ENCODE measurements at places on chromosomes 7 and 10.

DNA sequence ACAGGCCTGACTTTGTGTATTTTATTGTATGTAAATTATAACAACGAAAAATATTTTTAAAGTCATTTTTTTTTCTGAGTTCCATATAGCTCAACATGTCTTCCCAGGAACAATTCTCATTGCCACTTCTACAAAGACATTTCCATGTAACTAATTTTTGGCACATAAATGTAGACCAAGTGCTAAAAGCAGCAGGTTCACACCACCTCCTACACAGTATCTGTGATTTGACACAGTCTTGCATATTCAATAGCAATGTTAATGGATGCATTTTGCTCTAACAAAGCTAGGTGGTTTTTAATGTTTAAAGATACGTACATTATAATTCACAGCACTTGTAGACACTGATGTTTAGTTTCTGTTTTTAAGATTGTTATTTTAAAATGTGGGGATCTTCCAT, 346.5 kb downstream of the GPAM start:
- no peak for DNase-seq

- DNase-seq: no peak
Observed at GRCh38 chr7:31105256-31105950, 53.3 kb downstream of the ADCYAP1R1 start.

- peak; percentile 28 for DNase-seq
Observed at GRCh38 chr7:149598721-149599308, 101.2 kb upstream of the ZNF746 start.

DNA sequence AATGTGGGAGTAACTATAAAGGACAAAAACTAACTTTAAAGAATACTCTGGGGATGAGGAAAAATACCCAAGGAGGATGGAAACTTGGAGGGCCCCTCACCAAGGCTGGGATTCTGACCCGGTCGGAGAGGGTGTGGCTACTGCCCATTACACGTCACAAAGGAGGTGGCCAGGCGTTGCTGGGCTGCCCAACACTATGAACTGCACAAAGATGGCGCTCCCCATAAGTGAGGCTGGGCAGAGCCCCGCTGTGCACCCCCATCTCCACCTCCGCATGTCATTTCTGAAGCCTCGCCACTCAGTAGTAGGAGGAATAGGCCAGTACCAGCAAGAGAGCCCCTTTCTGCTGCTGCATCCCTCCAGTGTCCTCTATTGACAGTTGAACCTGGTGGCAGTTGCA, 290.1 kb upstream of the ZNF32 start:
- DNase-seq: no peak

DNA sequence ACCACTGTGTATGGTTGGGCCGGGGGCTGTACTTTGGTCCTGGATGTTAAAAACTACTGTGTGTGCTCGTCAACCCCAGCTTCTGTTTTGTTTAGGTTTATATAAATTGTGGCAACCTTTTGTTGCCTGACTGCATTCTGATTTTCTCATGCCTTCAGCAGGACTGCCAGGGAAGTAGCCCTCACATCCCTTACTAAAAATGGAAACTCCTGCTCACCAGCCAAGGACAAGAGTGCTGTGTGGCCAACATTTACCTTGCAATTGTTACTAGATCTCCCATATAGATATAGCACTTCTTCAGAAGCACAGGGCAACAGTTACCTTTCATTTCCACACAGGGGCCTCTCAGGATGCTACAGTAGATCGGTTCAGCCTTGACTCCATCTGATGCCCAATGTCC, 174.4 kb downstream of the TAX1BP1 start:
- DNase-seq: no peak

DNA sequence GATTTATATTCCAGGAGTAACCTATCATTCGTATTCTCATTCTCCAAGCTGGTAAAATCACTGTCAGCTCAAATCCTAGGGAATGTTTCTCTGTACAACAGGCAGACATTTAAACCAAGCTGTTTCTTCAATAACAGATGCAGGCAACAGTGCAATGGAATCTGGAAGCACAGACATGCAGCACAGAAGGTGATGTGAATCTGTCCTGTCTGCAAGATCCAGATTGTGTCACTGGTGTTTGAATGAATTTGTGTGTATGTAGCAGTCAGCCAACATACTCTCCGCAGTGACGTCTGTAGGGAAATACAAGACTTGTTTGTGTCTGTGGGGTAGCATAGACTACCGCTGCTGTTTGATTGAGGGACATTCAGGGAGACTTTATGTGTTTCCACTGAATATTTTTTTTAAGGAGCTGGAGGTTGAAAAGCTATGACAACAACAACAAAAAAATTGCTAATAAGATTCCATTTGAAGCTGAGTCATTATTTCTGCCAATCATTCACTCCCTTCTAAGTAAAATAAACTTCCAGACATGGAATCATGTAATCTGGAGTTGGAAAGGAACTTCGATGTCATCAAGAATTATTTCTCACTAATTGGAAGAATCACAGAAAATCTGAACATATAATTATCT, 122.9 kb upstream of the MYO3A start:
- DNase-seq: no peak

DNA sequence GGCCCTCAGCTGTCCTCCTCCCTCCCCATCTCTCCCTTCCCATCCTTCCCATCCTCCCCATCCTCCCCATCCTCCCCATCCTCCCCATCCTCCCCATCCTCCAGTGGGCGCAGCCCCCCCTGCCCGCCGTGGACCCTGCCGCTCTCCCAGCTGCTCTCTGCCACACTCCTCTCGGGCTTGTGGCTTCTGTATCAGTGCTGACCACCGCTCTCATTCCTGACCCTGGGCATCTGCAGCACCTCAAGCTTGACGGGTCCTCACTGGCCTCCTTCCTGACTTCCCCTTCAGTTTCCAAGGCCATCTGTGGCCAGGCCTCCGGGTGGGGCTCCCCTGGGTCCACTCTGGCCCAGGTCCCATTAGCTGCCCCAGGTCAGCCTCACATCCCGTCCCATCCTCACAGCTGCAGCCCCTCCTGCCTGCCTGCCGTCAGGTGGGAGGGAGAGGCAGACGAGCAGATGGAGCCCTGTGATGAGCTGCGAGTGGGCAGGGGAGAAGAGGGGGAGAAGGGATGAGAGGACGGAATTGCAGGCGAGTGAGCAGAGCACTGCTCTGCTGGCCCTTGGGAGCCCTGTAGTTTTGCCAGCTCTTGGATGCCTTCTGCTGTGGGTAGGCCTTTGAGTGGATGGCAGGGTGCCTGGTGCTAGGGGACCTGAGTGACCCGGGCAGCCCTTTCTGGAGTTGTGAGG, 35.7 kb downstream of the LHPP start:
- DNase-seq: no peak

GRCh38 chr10:14405076-14406065, 74.6 kb upstream of the FRMD4A start:
- no peak for DNase-seq

- no peak for DNase-seq
Observed at GRCh38 chr10:130459851-130460490, 323.8 kb downstream of the GLRX3 start.

DNA sequence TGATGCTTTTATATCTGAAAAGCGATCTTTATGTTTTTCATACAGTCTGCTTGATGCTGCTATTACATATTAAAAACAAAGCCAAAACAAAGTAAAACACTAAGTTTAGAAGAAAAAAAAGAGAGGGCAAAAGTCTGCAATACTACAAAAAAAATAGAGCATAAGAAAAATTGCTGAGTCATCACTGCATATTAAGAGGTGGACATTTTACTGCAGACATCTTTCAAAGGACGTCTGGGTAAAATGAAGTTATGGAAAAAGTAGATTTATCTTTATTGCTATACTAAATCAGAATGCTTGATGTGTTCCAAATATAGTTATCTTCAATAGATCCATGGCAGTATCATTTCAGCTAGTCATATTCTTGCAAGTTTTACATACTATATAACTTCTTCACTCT, 172.0 kb downstream of the MAGI2 start:
- no peak for DNase-seq

GRCh38 chr7:133937786-133938185, 189.4 kb upstream of the LRGUK start:
- DNase-seq: no peak

- no peak for DNase-seq
Observed at GRCh38 chr7:97573065-97573464, 158.8 kb upstream of the TAC1 start.

DNA sequence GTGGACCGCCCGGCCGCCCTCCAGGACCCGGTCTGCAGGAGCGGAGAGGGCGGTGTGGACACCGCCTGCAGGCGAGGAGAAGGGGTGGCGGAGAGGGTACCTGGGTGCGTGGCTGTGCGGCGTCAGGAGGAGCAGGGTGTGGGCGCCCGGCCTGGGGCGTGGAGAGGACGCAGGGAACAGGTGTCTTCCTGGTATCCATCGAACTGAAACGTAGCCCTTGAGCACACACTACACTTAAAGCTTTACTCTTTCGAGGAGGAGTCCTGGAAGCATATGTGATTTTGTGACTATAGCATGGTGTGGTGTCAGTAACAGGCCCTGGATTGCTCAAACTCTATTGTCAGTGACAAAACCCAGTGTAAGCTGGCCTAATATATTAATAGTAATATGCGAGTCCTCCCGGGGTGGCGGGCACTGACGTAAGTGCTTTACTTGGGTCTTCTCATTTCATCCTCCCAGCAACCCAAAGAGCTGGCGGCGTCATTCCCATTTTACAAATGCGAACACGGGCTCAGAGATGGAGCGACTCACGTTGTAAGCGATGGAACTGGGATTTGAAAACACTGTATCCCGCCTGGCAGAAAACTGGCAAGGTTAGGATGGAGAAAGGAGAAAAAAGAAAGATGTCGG, 508 bp upstream of the TECPR1 start:
- DNase-seq: no peak

GRCh38 chr7:7862393-7862792, 106.2 kb upstream of the GLCCI1 start:
- no peak for DNase-seq

DNA sequence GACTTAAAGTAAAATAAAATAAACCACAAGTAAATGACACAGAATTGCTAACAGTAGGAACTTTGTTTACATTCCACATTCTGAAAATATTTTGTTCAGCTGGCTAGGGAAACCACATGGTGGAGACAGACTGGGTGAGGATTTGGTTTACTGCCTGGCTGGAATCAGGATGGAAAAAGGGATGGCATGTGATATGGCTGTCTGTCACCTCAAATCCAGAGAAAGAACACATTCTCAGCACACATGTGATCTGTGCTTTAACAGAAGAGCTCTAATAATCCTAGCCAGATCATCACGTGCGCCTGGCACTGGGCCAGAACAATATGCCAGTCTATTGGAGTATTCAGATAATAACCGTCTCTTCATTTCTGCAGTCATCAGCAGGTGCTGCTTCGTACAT, 90.9 kb upstream of the PIP4K2A start:
- no peak for DNase-seq

- no peak for DNase-seq
Observed at GRCh38 chr7:12839508-12840153, 152.2 kb downstream of the ARL4A start.

- peak; percentile 78 for DNase-seq
Observed at GRCh38 chr10:110841767-110842267, 29.9 kb upstream of the PDCD4 start.

- peak; percentile 44 for DNase-seq
Observed at GRCh38 chr7:124765401-124766352, at the start of gene GPR37. GPR37 (minus strand) TSS chr7:124765792; CDS start chr7:124764976, 816 bp downstream.

GRCh38 chr7:118153551-118154177, 30.3 kb upstream of the LSM8 start:
- DNase-seq: no peak

GRCh38 chr10:112701878-112702255, 248.2 kb upstream of the TCF7L2 start:
- no peak for DNase-seq

DNA sequence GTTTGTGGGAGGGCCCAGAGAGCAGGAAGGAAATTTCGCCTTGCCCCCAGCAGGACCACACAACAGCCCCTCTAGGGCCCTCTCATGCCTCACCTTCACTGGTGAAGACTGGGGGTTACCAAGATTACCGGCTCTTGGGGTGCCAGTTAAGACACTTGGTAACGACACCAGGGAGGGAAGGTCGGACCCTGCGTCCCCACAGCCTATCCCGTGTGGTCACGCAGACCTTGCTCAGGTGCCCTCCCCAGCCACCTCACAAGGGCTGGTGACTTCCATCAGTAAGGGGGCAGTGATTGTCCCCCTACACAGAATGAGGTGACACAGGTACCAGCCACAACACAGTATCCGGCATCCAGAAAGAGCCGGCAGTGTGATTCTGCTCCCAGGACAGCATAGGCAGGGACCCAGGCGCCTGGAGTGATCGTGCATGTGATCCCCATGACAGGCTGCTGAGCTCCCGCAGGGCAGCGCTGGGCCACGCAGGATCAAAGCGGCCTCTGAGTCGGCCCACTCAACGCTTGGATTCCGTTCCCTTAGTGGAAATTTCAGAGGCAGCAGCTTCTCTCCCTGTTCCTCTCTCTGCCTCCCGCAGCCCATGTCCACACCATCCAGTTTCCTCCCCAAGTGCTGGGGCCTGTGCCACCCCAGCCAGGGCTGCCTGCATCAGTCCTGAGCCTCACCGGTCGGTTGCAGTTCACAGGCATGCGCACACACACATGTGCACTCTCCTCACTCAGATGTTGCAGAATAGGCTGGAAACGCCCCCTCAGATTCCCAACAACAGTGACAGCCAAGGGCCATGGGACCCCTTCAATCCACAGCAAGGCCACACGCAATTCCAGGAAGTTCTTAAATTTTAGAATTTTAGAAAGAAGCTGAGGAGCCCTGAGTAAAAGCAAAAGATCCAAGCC, 35.8 kb downstream of the CAMK2B start:
- no peak for DNase-seq

- no peak for DNase-seq
Observed at GRCh38 chr7:5514440-5515035, 90.9 kb upstream of the TNRC18 start.

DNA sequence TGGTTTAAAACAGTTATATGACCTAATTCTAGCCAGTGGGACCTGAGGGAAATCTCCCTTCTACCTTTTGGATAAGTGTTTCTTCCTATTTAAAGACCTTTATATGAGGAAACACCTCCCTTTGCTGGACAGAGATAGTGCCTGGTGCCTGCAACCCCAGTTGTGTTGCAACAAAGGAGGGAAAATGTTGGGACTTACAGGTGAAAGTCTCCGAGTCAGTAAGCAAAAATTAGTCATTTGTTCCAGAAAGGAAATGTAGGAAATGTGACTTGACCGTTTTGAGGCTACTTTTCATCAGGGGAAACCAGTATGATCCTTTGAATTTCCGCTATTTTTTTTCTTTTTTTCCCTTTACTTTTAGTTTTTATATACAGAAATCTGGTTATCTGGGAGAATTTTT, 165.5 kb downstream of the DKK1 start:
- DNase-seq: no peak

GRCh38 chr7:114959931-114960330, 38.0 kb downstream of the MDFIC start:
- DNase-seq: no peak

DNA sequence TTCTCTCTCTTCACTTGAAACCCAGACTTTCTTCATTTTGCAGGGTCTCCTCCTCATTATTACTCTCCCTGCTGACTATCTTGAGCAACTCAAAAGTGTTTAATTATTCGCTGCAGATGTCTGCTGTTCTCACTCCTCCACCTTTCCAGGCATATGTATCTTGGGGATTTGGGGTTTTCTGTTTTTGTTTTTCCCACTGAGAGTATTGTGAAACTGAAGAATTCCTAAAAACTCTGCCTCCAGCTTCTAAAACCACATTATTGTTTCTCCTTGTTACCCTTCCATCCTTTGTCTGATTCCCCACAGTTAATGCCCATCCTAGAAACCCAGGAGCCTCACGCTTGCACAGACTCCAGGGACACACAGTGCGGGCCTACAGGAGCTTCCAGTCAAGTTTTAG, 51.3 kb downstream of the WNT2 start:
- no peak for DNase-seq
